ENCODE measurements at places on chromosomes 4 and X.

GRCh38 chr4:186845137-186845842 is 121.6 kb upstream of the FAT1 start:
- DNase-seq: no peak

DNA sequence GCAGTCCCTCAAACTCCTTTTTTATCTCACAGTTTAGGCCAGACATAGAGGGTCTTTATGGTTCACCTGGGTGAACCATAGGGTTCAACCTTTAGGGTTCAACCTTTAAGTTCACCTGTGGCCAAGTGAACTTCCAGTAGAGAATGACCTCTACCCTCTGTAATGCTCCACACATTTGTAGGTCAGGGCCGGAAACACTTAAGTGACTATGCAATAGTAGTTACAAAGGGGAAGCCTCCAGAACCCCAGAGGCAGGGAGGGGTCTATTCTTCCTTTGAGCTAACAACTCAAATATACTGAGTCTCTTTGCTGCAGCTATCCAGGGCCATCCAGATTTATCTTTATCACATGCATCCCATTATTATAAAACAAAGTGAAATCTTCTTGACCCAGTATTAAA is 100.0 kb downstream of the LARP1B start:
- DNase-seq: no peak

- DNase-seq: no peak
Measured at GRCh38 chr4:94668724-94669123, 89.0 kb upstream of the BMPR1B start.

- DNase-seq: no peak
Measured at GRCh38 chrX:41144873-41145272, 59.6 kb downstream of the USP9X start.

DNA sequence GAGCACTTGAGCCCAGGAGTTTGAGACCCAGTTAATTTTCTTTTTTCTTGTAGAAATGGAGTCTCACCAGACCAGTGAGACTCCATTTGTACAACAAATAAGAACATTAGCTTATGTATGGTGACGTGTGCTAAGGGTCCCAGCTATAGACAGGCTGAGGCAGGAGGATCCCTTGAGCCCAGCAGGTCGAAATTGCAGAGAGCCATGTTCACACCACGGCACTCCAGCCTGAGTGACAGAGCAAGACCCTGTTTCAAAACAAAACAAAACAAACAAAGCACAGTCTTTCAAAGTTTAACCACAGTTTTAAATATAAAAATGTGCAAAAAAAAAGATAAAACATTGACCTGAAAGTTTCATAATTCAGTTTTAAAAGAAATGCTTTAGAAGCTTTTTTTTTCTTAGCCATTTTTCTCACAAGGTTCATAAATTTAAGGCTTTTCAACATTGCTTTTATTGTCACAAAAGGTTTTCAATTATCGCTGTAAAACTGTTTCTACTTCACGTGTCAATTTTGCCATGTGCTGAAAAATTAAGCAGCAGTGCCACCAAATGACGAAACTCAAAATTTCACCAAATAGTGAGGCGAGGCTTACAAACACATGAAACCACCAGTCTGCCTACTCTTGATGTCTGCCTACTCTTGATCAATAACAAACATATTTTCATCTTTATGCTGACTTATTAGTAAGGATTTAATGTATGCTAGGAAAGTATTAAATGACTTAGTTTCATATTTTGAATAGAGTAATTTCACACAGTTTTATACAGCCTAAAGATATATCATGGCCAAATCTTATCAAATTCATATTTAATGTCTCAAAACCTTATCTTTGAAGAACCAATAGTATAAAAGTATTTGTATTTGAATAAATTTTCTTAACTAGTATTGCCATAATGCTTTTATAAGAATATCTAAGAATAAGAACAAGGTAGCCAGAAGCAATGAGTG is 126.3 kb downstream of the NEK1 start:
- DNase-seq: peak; percentile 66

DNA sequence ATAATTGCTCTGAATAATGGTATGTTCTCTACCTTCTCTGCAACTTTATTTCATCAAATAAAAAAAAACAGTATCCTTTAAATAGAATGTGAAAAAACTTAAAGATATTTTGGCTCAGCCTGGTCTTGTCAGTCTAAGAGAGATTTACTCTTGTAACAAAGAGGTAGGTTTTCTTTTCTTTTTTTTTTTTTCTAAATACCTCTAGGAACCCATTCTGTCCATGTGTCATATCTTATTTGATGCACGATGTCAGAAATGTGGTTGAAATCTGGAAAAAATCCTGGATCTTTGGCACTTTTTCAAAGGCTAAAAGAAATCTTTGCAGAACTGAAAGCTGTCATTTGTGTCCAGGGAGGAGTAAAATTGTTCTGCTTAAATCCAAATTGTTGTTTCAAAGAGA is 17.3 kb upstream of the FGF5 start:
- DNase-seq: no peak

GRCh38 chrX:55028040-55028439 is 2.7 kb downstream of the ALAS2 start:
- no peak for DNase-seq

DNA sequence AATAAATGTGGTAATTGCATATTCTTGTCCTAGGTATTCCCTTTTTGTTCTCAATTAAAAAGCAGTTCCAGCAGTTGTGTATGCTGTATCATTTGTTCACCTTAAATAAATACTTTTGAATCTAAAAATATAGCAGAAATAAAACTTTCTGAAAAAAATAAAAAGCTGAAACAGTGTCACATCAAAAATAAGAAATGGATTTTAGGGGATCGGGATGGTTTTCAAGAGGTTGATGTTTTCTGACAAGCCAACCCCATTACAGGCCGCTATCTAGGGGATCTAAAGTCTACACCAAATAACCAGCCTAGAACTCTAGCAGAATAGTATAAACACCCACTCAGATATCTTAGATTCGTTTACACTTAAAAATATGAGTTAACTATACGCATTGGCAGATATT is 95.4 kb upstream of the MAML3 start:
- no peak for DNase-seq

- no peak for DNase-seq
Measured at GRCh38 chr4:86221002-86221401, 138.9 kb downstream of the MAPK10 start.

DNA sequence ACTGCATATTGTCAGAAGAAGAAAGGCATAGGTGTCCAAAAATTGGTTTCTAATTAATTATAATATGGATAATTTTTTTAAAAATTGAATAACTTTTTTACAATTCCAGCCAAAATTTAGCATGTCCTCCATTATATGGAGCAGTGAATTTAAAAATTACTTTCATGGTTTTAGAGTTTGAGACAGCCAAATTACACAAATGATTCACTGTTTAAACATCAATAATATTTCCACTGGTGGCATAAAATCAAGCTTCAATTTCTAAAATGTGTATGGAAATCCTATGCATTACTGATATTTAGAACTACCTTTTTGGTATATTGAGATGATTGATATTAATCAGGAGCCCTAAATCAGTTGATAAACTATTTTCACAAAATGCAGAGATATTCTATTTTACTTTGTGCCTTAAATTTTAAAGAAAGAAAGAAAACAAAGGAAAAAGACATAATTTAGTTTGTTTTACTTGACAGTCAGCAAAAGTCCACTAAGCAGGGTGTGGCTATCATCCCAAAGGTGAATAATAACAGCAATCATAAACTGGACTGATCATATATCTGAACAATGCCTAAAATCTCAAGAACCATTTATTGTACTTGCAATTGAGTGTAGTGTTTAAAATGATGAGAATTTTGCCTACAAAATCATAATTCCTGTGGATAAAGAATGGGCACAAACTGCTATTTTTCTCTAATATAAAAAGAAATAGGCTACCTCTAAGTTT is 34.2 kb downstream of the KLHL34 start:
- no peak for DNase-seq

- peak; percentile 51 for DNase-seq
Measured at GRCh38 chrX:120452131-120452530, 17.0 kb downstream of the LAMP2 start.

GRCh38 chr4:1712216-1713002 is at the start of gene SLBP:
SLBP (minus strand) TSS chr4:1712319; CDS start chr4:1712188, 131 bp downstream.
- DNase-seq: peak; percentile 83

- no peak for DNase-seq
Measured at GRCh38 chr4:163392328-163392727, 48.6 kb downstream of the NPY5R start.

DNA sequence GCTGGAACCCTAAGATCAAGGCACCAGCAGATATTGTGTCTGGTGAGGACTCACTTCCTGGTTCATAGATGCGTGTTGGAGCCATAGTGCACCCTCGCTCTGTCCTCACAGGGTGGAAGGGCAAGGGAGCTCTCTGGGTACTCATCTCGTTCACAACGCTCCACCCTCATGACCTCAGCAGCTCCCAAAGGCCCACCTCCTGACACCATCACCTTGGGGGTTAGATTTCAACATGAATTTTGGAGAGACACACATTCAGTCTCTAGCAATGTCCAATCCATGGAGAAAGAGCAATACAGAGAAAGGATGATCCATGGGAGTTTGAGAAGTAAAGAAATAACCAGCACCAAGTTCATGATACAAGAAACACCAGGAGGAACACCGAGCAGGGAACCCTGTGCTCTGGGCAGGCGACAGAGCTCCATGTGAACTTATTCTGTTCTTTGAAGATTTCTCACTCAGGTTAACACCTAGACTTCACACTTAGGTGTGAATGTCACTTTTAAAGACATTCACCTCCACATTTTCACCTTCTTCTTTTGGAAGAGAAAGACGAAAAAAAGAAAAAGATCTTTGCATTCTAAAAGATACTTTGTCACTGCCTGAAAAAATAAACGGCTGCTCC is 171.8 kb upstream of the FAM9B start:
- no peak for DNase-seq

- DNase-seq: no peak
Measured at GRCh38 chr4:55794053-55794452, 25.5 kb upstream of the EXOC1L start.

DNA sequence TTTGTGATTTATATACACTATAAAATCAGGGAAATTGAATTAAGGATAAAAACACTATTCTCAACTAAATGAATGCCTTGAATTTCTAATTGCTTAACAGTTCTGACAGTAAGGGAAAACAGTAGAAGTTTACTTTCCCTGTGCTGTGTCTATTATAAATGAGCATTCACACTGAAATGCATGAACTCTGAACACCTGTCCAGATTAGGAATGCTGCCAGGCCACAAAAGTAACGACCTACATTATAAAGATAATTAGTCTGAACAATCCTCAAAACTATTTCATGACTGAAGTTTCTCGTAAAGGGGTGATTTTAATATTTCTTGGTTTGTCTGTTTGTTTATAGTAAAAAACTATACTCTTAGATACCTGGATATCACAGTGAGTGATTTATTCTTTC is 2.0 kb downstream of the NDST3 start:
- no peak for DNase-seq

GRCh38 chr4:25567253-25567652 is 88.4 kb upstream of the SLC34A2 start:
- DNase-seq: no peak

GRCh38 chr4:53507671-53508286 is 83.5 kb downstream of the LNX1 start:
- DNase-seq: no peak

GRCh38 chr4:128684016-128684415 is 125.5 kb upstream of the JADE1 start:
- no peak for DNase-seq

- peak; percentile 21 for DNase-seq
Measured at GRCh38 chr4:9765091-9765490, 16.3 kb upstream of the DRD5 start.

DNA sequence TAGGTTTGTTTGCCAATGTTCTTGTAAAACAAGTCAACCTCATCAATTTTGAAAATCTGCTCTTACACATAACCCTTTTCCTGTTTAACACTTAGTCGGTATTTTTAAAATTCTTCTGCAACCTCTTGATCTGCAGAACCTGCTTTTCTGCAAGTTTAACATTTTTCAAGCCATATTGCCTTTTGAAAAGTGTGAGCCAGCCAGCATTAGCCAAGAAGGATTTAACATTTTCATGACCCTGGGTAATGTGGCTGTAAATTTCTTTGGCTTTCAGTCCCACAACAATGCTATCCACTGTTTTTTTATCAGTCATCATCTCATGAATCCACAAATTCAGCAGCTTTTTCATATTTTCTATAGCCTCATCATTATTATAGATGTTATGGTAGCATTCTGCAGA is 956.5 kb downstream of the FAT4 start:
- DNase-seq: no peak

DNA sequence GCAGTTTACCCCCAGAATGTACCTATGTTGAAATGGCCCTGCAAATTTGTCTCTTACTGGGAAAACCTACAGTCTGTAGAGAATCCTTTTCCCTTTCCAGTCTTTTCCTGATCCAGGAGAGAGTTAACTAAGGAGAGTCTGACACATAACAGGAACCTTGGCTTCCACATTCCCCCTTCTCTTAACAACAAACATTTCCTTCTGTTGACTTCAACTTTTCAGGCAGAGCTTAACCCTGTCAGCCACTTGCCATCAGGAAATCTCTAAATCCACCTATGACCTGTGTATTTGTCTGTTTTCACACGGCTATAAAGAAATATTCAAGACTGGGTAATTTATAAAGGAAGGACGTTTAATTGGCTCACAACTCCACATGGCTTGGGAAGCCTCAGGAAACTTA is 45.6 kb upstream of the GPR78 start:
- DNase-seq: no peak

- DNase-seq: no peak
Measured at GRCh38 chrX:105471597-105471996, 251.1 kb upstream of the TEX13A start.

DNA sequence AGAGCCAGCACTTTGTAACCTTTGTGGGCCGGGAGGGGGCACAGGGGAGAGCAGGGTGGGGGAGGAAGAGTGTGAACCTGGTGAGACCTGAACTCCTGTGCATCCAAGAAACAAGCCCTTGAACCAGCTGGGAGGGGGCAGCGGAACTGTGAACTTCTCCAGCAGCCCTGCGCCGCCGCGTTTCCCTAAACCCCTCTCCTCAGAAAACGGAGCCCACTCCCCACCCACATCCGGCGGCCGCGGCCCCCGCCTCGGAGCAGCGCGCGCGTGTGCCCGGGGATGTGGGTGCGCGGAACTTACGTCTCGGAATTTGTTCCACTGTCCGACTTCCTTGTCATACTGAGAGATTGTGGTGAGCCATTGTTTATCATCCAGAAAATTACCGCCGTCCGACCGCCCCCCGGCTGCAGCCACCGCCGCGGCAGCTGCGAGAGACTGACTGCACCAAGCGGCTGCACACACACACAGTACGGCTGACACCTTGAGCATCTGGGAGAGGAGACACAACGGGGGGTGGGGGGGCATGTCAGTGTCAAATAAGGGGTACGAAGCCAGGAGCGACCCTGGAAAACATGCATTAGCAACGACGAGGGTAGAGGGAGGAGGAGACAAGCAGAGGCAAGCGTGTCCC is 494 bp downstream of the SPOCK3 start:
- DNase-seq: peak; percentile 78

- DNase-seq: no peak
Measured at GRCh38 chr4:47488706-47489105, 3.6 kb downstream of the ATP10D start.

- DNase-seq: no peak
Measured at GRCh38 chr4:15765910-15766697, 12.0 kb upstream of the CD38 start.

- DNase-seq: no peak
Measured at GRCh38 chr4:98352940-98353339, 91.8 kb downstream of the RAP1GDS1 start.

GRCh38 chr4:112594993-112595392 is 41.7 kb downstream of the ZGRF1 start:
- no peak for DNase-seq

Measured in globus pallidus (tissue), 1 donor.